GM03348 (cell line): ENCODE measurements at places on chromosomes 16 and 17.

DNA sequence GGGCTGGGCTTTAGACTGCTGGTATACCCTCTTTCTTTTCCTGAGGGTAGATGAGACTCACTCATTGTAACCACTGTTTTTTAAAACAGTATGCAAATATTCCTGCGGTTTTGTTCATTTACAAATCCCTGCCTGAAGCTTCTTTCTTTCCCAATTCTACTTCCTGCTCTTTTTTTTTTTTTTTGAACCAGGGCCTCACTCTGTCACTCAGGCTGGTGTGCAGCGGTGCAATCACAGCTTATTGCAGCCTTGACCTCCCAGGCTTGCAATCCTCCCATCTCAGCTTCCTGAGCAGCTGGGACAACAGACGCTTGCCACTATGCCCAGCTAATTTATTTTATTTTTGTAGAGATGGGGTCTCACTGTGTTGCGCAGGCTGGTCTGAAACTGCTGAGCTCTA is 8.0 kb upstream of the SULT1A1 start:
- no peak for DNase-seq

- peak; percentile 88 for DNase-seq
Observed at GRCh38 chr17:7579001-7579833, at the start of gene CD68. Gene CD68, plus strand, starts transcription at chr17:7579638. Its CDS starts 40 bp downstream, at chr17:7579678.

GRCh38 chr17:77636835-77637817 is 321.4 kb upstream of the TNRC6C start:
- DNase-seq, result no peak

DNA sequence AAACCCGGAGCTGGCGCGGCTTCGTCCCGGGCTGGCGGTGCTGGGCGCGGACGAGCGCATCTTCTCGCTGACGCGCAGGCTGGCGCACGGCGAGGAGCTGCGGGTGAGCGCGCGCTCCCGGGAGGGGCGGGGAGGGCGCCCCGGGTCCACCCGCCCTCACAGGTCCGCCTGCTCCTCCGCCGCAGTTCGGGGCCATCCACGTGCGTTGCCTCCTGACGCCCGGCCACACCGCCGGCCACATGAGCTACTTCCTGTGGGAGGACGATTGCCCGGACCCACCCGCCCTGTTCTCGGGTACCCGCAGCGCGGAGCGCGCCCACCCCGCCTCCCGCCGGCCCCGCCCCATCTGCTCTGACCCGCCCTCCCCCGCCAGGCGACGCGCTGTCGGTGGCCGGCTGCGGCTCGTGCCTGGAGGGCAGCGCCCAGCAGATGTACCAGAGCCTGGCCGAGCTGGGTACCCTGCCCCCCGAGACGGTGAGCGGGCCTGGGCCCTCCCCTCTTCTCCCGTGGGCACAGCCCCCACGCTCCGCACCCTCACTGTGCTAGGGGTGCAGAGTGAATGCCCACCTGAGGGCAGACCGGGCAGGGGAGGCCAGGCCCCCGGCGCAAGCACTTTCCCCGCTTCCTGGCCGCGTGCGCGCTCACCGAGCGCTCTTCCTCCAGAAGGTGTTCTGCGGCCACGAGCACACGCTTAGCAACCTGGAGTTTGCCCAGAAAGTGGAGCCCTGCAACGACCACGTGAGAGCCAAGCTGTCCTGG is 1.4 kb downstream of the HAGHL start:
- peak; percentile 91 for DNase-seq

GRCh38 chr17:66353937-66354401 is 51.6 kb downstream of the PRKCA start:
- peak; percentile 13 for DNase-seq

GRCh38 chr16:53714205-53715022 is 10.5 kb downstream of the FTO start:
- DNase-seq, result peak; percentile 18

DNA sequence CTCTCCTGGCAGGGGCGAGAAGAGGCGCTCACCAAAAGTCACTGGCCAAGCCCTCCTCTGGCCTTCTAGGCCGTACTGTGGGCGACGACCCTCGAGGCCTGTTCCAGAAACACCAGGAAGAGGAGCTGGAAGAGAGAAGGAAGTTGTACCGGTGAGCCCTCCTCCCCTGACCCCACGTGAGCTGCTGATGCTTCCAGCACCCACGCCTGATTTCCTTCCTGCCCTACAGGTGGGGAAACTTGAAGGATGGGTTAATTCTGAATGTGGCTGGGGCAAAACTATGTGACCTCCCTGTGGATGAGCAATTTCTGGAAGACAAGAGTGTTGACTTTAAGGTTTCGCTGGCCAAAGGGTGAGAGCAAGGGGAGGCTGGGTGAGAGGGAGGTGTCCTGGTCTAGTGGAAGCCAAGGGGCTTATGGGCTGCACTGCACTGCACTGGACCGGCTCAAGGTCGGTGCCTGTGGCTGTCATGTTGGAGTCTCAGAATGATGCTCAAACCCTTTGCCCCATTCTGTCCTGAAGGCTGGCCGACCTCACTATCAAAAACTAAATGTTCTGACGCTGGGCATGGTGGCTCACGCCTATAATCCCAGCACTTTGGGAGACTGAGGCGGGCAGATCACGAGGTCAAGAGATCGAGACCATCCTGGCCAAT is 6.2 kb downstream of the C17orf100 start:
- DNase-seq, result no peak

DNA sequence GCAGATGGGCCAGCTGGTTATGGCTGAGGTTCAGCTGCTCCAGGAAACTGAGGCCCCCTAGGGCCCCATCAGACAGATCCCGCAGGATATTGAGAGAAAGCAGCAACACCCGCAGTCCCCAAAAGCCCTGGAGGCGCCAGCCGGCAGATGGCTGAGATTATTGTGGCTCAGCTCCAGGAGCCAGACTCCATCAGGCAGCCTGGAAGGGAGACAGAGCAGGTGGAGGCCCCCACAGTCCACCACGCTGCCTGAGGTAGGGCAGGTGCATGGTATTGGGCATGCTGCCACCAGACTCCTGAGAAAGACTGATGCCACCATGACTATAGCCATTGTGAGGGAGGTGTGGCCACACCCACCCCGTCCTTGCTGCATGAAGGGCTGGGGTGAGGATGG is 9.5 kb upstream of the TMEM101 start:
- DNase-seq, result no peak

DNA sequence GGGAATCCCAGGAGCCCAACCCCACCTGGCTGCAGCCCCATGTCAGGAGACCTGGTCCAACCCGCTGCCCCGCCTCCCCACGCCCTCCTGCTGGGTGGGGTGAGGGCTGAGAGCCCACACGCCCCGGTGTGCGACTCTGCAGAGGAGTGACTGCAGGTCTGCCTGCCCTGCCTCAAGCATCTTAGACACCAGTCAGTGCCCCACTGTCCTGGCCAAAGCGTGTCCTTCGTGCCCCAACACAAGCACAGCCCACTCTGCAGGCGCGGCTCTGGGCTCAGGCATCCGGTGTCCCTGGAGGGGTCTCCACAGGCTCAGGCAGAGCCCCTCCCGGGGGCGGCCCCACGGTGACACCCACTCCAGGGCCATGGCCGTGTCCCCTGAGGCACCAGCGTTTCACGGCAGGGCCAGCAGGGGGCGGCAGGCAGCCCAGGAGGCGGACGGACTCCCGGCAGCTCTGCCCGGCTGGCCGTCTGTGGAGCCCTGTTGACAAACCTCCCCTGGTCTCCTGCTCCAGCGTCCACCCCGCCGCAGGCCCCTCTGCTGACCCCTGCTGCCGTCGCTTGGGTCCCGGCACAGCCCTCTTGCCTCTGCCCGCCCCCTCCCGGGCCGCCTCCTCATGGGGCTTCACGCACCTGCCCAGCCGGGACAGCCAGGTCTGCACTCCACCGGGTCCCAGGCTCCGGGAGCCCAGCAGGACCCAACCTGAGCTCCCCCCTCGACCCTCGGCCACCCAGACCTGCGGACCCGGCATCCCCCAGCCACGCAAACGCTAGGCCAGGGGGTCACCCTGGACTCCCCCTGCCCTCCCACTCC is 8.6 kb upstream of the UBE2I start:
- DNase-seq, result peak; percentile 94

- DNase-seq, result no peak
Observed at GRCh38 chr17:1047177-1047878, 50.4 kb downstream of the TIMM22 start.

DNA sequence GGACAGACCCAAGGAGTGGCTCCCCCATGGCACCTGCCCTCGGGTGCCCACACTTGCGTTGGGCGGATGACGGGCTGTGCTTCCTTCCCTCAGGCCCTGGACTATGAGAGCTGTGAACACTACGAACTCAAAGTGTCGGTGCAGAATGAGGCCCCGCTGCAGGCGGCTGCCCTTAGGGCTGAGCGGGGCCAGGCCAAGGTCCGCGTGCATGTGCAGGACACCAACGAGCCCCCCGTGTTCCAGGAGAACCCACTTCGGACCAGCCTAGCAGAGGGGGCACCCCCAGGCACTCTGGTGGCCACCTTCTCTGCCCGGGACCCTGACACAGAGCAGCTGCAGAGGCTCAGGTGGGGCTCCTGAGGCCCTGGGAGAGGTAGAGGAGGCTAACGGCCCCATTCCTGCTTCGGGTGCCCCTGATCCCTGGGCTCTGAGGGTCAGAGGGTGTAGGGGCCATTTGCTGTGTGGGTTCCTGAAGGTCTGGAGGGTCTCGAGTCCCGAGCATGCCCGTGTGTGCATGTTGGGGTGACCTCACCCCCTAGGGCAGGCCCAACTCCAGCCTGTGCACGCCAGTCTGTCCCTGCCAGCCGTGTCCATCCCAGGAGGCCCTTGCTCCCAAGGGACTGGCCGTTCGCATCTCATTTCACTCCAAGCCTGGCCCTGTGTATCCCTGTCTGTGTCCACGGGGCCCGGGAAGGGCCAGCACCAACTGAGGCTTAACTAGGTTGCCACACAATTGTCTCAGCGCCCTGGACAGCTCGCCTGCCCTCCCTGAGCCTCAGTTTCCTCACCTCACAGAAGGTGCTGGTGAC is 10.0 kb downstream of the SLC22A31 start:
- DNase-seq, result no peak

DNA sequence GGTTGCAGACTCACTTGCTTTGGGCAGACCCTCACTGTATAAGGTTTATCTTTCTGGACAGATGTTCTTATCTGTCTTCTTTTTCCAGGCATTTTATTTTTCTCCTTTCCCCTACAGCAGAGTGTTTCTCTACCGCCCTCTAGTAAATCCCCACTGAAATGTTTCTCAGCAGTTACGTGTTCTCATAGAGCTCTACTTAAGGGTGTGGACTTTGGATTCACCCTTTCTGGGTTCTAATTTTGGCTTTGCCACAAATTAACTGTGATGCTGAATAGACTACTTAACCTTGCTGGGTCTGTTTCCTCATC is 2.0 kb downstream of the ADAT1 start:
- DNase-seq, result peak; percentile 52

GRCh38 chr16:57647136-57647875 is 18.9 kb downstream of the ADGRG1 start:
- no peak for DNase-seq

GRCh38 chr17:4998027-4998731 is 429 bp downstream of the KIF1C start:
- no peak for DNase-seq

DNA sequence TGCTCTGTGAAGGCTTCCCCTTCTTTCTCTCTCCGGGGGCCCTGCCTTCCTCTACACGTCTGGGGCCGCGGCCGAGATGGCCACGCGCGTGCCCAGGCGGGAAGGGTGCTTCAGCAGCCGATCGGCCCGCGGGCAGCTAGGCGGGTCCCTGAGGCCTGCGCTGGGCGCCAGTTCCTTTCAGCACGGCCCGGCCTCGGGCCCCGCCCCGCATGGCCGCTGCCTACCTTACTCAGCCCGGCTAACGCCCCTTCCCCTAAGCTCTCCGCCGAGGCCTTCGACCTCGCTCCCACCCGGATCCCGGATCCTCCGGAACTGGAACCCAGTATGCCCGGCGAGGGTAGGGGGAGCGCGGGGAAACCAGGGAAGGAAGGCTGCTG is 335 bp downstream of the TMEM11 start:
- DNase-seq, result peak; percentile 67

- no peak for DNase-seq
Observed at GRCh38 chr17:58632324-58633314, 59.2 kb downstream of the TEX14 start.

DNA sequence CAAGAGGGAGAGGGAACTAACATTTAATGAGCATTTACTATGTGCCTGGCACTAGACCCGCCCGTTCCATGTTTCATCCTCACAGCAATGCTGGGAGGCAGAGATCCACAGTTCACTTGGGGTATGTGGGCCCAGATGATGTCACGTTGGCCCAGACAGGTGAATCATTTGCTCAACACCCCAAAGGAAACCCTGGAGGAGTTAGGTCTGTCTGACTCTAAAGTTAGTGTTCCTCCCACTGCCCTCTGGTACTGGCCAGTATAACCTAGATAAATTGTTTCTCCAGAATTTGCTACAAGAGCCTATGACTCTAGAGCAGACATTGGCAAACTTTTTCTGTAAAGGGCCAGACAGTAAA is 164.6 kb downstream of the VPS53 start:
- DNase-seq, result peak; percentile 34

GRCh38 chr17:36992701-36993100 is 43.9 kb downstream of the AATF start:
- DNase-seq, result no peak

DNA sequence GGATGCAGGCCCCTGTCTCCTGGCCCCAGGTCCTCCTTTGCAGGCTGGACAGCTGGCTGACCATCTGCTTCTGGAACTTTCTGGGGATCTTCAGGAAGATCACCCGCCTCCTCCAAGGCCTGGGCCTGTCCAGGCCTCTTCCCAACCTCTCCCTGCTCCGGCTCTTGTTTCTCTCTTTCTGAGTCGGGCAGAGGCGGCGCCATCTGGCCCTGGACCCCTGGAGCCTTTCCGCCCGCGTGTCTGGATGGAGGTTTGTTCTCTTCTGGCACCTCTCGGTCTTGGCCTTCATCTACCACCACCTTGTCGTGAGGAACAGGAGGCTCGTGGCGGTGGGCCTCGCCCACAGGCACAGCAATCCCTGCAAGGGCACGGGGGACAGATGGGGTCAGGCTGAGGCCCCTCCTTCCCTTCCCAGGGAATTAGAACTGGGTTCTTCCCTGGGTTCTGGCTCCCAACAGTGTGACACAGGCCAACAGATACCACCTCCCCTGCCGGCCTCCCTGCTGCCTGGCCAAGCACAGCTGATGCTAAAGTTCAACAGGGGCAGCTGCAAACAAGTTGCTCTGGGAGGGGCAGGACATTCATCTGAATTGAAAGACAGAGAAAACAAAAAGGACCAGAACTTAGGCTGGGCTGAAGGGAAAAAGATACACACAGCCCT is 13.3 kb downstream of the NDUFAF8 start:
- no peak for DNase-seq

GRCh38 chr17:44094701-44095387 is 24.3 kb downstream of the G6PC3 start:
- no peak for DNase-seq

DNA sequence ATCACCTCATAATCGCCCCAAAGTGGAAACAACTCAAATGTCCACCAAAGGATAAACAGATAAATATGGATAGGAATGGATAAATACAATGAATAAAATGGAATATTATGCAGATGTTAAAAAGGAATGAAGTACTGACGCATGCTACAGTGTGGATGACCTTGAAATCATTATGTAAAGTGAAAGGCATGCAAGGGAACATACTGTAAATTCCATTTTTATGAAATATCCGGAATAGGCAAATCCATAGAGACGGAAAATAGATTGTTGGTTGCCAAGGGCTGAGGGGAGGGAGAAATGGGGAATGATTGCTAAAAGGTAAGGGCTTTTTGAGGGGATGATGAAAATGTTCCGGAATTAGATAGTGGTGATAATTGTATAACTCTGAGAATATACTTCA is 36.0 kb downstream of the STAT5B start:
- no peak for DNase-seq

GRCh38 chr17:42399121-42399520 is 10.9 kb upstream of the STAT3 start:
- DNase-seq, result no peak
